Stimulated activated CD4-positive, alpha-beta T cell treated with anti-CD3 and anti-CD28 coated beads, TNF-alpha, amount 100 ng/mL, for 4 hours (primary cell): ENCODE measurements at places on chromosomes 1 and 21.

GRCh38 chr1:219188331-219188803 is 14.7 kb downstream of the LYPLAL1 start:
- DNase-seq = no peak

GRCh38 chr1:222987674-222988076 is 155.4 kb downstream of the TLR5 start:
- DNase-seq = no peak

DNA sequence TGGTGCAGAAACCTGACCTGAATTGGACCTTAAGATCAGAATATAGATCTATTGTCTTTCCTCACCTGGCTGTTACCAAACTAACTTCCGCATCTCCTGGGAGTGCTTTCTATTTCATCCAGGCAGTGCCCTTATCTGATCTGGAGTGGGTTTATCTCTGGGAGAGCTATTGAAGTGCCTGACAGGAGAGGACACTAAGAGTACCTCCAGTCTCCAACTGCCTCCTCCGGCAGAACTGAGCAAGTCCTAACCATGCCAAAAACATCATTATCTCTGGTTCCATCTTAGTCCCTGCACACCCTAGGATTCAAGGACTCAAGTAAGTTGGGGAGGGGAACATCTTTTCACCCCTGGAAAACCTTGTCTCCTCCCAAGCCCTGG is 12.4 kb upstream of the KCNJ15 start:
- no peak for DNase-seq

DNA sequence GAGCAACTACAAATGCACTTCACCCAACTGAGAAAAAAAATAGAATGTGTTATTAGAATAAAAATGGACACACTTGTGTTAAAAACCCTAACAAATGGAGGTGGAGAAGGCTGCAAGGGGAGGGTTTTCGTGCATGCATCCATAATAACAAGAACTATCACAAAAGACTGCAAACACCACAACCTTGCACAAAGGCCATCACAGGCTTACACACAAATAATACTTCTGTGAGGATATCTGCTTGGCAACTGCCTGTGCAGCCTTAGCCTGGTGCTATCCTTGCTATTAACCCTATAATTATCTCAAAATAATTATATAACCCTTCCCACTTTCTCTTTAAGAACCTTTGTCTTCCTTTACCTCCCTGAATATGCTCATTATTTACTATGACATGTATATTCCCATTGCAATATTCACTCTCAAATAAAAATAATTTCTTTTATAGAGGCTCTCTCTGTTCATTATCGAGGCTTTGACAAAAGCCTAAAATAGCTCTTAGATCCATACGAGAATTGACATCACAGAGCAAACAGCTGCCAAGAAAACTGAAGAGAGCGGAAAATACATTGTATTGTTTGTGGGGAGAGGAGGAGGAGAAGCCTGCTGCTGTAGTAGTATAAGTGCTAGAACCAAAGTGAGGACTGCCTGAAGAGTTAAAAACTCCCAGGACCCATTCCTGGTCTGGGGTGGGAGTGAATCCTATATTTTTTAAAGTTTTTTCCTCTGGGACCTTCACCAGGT is 1768.7 kb downstream of the BRINP3 start:
- no peak for DNase-seq

- no peak for DNase-seq
Observed at GRCh38 chr1:21931171-21932093, 5.7 kb downstream of the HSPG2 start.

DNA sequence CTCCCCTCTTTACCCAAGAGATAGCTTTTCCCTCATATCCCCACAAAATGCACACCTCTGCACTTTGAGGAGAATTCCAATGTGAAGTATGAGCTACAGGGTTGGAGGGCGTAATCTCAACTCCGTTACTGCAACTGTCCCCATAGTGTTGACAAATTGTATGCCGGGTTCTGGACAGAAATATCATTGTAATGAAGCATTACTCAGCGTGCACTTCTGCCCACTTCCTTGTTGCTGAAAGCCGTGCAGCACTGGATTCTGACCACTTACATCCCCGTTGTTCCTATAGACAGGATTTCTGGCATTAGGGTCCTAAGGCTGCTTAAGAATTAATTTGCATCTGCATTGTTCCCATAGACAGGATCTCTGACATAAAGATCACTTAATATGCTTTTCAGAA is 205.6 kb downstream of the RHOU start:
- no peak for DNase-seq

DNA sequence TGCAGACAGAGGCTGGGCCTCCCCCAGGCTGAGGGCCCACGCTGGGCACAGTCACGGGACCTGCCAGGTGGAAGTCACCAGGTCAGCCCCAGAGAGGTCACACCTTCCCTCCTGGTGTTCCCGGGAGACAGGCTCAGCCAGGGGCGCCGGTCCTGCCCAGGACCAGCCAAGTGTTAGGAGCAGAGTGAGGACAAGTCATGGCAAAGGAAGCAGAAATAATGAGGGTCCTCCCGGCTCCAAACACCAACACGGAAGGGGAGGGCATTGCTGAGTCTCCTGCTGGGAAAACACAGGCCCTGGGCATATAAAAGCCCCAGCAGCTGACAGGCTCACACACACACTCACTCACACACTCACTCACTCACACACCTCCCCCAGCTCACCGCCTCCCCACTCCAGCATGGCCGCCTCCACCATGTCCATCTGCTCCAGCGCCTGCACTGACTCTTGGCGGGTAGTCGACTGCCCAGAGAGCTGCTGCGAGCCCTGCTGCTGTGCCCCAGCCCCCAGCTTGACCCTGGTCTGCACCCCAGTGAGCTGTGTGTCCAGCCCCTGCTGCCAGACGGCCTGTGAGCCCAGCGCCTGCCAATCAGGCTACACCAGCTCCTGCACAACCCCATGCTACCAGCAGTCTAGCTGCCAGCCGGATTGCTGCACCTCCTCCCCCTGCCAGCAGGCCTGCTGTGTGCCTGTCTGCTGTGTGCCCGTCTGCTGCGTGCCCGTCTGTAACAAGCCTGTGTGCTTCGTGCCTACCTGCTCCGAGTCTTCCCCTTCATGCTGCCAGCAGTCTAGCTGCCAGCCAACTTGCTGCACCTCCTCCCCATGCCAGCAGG is at the start of gene KRTAP10-10:
TSS of gene KRTAP10-10 (plus strand) at position 339 of the 833 bp plus-strand sequence. CDS start at position 401, 62 bp downstream.
- DNase-seq = no peak

DNA sequence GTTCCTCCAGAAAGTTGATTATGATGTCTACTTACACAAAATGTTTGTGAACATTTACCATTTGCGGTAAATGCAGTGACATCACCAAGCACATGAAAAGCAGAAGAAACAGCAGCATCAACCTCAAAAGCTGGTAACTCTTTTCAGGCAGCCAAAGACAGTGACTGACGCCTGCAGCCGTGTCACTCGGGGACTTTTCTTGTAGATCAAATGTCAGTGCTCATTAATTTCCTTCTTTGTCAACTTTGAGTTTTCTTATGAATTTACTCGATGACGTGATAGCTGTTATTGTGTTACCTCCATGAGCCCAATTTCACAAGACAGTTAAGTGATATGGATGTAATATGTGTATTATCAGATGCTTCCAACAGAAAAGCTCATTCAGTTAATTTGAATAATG is 92.5 kb downstream of the RIPK4 start:
- DNase-seq = no peak

DNA sequence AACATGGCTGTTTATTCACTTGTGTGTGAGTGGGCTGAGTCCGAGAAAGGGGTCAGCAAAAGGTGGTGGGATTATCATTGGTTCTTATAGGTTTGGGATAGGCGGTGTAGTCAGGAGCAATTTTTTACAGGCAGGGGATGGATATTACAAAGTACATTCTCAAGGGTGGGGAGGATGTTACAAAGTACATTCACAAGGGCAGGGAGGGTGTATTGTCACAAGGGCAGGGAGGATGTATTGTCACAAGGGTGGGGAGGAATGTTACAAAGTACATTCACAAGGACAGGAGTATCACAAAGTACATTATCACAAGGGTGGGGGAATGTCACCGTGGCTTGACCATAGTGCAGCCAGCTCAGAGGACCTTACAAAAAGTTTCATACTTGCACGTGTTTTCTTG is 31.1 kb upstream of the ITLN2 start:
- no peak for DNase-seq

DNA sequence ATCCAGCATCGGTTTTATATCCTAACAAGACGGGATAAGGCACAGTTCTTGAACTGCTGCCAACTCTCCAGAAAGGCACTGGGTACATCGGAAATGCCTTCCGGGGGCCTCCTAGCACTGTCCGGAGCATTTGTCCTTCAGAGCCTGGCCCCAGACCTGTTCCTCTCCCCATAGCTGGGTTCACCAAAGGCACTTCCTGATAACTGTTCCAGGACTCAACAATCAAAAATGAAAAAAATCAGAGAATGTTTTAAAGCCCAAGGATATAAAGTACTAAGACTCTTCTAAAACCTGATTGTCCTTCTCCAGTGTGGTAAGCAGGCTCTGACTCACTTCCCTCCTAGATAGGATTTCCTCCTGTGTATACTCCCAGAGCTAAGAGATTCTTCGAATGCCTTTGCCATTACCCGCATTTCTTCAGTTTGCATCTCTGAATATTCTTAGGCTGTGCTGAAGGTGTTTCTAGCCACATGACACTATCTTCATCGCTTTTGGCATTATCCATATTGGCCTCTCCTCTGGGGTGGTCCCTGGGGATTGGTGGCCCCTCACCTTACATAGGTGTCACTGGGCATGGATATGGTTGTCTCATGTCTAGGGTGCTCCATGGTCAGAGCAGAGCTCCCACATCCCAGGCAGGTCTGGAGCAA is 112.9 kb downstream of the ZBTB18 start:
- no peak for DNase-seq

GRCh38 chr1:83131692-83131955 is 867.3 kb downstream of the TTLL7 start:
- no peak for DNase-seq

DNA sequence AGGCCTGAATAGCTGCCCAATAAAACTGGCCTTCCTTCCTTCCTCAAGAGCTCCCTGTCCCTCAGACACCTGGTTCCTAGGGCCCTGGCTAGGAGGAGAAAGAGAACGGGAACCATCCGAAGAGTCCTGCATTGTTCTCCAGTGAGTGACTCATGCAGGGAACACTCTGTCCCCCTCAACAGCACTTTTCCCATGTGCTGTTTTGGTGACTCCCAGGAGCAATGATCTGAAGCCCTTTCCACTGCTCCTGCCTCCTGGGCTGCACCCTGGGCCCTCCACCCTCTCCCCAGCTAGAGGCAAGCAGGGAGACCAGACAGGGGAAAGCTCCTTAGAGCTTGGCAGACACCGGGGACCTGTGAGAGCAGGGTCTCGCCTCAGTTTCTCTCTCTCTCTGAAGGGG is 18.9 kb downstream of the TNNT2 start:
- no peak for DNase-seq

- peak; percentile 75 for DNase-seq
Observed at GRCh38 chr1:21270086-21270689, 20.1 kb downstream of the ECE1 start.

- no peak for DNase-seq
Observed at GRCh38 chr1:1348420-1349255, 580 bp downstream of the DVL1 start.

GRCh38 chr1:206744683-206745082 is 25.9 kb upstream of the IL19 start:
- DNase-seq = no peak

DNA sequence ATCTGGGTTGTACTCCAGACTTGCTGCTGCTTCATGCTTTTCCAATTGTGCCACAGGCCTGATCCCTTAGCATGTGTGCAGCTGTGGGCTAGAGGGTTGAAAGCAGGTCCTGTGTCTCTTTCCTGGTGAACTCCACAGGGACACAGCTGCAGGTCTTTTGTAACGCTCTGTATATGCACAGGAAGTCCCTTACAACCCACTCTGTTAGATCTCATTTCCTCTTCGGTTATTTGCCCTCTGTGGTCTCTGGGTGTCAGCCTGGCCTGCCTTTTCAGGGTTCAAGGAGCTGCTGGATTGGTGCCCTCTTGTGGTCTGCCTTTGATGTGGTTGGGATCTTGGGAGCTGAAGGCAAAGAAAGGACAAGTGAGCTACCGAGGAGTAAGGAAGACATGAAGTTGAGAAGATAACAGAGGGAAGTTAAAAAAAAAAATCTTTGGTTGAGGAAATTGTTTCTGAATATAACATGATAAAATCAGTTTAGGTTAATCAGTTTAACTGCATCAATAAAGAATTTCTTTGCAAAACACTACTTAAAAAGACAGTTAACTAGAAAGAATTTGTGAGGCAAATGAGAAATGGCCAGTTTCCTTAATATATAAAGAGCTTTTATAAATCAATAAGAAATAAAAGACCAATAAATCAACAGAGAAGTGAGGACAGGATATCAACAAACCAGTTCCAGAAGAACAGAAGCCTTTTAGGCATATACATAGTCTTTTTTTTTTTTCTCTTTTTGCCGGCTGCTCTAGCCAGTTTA is 44.1 kb downstream of the UCK2 start:
- peak; percentile 9 for DNase-seq

DNA sequence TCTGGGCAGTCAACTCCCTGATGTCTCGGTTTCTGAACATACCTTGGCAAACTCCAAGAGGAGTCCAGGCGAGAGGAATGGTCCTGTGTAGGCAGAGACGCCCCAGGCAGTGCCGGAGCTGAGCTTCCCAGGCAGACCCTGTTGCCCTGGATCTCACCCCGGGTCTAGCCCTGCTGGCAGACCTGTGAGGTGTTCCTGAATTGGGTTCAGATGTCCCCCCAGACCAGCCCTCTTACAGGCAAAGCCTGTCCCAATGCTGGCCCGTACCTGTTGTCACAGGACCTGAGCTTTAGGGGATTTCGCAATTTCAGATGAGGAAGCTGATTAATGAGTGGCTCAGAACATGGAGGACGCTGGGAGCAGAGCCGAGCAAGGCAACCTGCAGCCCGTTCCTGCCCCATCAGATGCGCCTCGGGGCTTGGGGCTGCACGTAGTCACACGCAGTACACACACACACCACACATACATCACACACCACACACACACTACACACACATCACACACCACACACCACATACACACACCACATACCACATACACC is 38.5 kb upstream of the PDE9A start:
- DNase-seq = peak; percentile 27

DNA sequence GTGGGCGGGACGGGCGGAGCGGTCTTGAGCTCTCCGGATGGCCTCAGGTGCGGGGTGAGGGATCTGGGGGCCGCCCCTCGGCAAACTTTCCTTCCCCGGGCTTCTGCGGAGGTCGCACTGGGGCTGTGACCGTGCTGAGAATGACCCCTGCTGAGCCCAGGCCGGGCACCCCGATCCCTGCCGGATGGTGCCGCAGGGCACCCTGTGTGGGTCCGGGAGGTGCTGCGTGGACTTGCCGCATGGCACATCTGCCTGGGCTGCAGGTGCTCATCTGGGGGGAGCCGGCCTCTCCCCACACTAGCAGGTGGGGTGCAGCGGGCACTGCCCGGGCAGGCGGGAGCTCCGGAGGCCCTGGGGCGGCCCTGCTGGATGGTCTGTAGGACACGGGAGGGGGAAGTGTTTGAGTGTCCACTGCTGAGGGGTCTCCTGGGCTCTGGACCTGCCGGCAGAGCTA is 31.8 kb upstream of the PEX10 start:
- no peak for DNase-seq

GRCh38 chr1:9249534-9250410 is 15.2 kb downstream of the H6PD start:
- DNase-seq = no peak

GRCh38 chr1:17669866-17670451 is 85.2 kb upstream of the ACTL8 start:
- no peak for DNase-seq
